Immature natural killer cell (primary cell): ENCODE measurements at places on chromosomes 13 and 19. TPM values are rescaled to one million over a fixed set of nuclear protein-coding genes. Genes with fewer than 3 reads are reported as not detected.
A peak's percentile ranks its signal among the peaks of the same experiment; 100 is the strongest.

GRCh38 chr19:19480688-19481087 lies 34.7 kb downstream of the TSSK6 start:
- no peaks in the 10 kb centered on the region for H3K36me3 ChIP-seq
- H3K4me1 ChIP-seq: peaks cover 60% of the 10 kb centered on the region
- no peak for DNase-seq
- no peak overlapping the region for H3K4me3 ChIP-seq

DNA sequence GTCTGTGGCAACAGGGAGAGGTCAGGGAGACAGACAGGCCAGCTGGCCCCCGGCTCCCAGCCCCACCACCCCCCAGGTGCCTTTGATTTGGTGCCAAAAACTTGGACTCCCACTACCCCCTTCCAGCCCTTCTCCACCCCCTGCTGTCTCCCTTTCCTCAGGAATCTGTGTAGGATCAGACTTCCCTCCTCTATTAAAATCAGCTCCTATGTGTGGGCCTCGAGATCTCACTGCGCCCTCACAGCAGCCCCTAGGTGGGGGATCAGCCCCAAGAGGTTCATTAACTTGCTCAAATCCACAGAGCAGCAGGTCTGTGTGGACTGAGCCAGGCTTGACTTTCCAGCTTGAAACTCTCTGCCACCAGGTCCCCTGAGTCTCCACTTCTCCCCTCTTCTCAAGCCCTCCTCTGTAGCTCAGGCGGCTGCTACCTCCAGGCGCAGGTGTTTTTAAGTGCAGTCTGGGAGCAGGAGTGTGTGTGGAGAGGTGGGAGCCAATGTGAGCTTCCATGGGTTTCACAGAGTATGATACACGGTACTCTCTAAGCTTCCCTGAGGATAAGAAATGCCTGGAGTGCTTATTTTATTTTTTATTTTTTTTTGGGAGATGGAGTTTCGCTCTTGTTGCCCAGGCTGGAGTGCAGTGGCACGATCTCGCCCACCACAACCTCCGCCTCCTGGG lies 1.7 kb downstream of the GAPDHS start:
- no peak for DNase-seq
- H3K4me3 ChIP-seq: no peak overlapping the region
- peaks cover 36% of the 10 kb centered on the region for H3K4me1 ChIP-seq
- peaks cover 30% of the 10 kb centered on the region for H3K27me3 ChIP-seq

GRCh38 chr19:31233295-31233800 lies 115.9 kb downstream of the TSHZ3 start:
- no peaks in the 10 kb centered on the region for H3K36me3 ChIP-seq
- no peaks in the 10 kb centered on the region for H3K4me1 ChIP-seq
- no peak overlapping the region for H3K4me3 ChIP-seq
- no peak overlapping the region for H3K27ac ChIP-seq
- no peak for DNase-seq

DNA sequence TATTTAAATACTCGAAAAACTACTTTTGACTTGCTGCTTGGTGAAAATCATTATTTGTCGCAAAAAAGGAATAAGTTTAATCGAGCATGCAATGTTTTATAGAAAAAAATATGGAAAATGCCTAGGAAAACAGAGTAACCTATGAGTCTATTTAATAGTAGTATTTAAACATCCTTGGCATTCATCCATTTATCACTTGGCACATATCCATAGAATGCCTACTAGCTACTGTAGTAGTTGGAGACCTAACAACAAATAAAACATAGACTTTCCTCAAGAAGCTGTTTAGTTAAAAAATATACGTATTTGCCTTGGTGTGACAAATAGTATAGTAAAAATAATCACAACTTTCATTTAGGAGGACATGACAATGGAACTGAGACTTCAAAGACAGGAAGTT lies 302.1 kb downstream of the DIAPH3 start:
- H3K4me1 ChIP-seq: no peaks in the 10 kb centered on the region
- no peak for DNase-seq
- H3K27me3 ChIP-seq: no peaks in the 10 kb centered on the region
- H3K27ac ChIP-seq: no peak overlapping the region
- H3K36me3 ChIP-seq: no peaks in the 10 kb centered on the region
- H3K4me3 ChIP-seq: no peak overlapping the region

DNA sequence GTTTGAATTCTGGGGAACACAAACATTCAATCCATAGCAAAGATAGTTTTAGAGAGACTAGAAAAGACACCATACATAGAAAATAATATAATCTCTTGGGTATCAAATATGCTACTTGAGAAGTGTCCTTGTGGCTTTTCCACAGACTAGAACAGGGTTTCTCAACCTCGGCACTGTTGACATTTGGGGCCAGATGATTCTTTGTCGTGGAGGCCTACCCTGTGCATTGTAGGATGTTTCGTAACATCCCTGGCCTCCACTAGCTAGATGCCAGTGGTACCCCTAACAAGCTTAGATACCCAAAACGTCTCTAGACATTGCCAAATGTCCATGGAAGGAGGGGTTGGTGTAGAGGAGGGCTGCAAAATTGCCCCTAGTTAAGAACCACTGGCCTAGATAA lies 2.2 kb upstream of the ESD start:
- peaks cover 29% of the 10 kb centered on the region for H3K4me1 ChIP-seq
- no peak overlapping the region for H3K27ac ChIP-seq
- DNase-seq: no peak
- peaks cover 8% of the 10 kb centered on the region for H3K36me3 ChIP-seq
- H3K27me3 ChIP-seq: peaks cover 2% of the 10 kb centered on the region

GRCh38 chr13:103772576-103772975 lies 706.4 kb upstream of the SLC10A2 start:
- H3K27me3 ChIP-seq: no peaks in the 10 kb centered on the region
- H3K4me1 ChIP-seq: no peaks in the 10 kb centered on the region
- DNase-seq: no peak
- H3K27ac ChIP-seq: no peak overlapping the region

GRCh38 chr13:99282264-99283231 lies 24.4 kb upstream of the GPR18 start:
- H3K4me1 ChIP-seq: peaks cover 81% of the 10 kb centered on the region
- H3K36me3 ChIP-seq: peaks cover 6% of the 10 kb centered on the region

DNA sequence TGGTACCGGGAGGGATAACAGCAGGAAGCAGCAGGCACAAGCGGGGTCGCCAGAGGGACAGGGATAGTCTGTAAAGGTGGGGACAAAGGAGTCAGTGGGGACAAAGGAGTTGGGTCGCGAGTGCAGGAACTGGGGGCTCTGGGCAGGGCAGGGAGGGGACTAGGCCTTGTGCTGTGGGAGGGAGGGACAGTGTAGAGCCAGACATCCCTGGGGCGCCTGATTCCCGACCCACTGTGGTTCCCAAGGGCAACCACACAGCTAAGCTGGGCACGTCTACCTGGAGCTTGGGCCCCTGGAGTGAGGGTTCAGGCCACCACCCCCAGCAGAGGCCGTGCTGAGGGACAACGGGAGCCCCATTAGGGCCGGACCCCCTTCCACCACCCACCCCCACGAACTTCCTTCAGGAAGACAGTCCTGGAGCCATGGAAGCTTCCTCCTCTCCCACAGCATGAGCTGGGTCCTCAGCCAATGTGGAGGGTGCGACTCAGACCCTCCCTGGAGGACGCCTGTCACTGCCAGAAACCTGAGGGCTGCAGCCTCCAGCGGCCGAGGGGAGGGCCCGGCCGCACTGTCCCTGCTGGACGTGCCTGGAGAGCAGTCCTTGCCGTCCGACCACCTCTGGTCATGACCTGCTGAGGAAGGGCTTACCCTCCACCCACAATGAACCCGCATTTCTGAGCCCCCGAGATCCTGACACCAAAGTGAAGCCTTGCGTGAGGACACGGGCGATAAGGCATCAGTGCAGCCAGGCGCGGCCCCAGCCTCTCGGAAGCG lies 77.9 kb downstream of the SPACA7 start:
- no peak overlapping the region for H3K27ac ChIP-seq
- no peaks in the 10 kb centered on the region for H3K36me3 ChIP-seq
- H3K27me3 ChIP-seq: peaks cover 6% of the 10 kb centered on the region
- H3K4me3 ChIP-seq: no peak overlapping the region

GRCh38 chr13:98822225-98822606 lies 69.7 kb upstream of the SLC15A1 start:
- no peaks in the 10 kb centered on the region for H3K27me3 ChIP-seq
- no peak overlapping the region for H3K4me3 ChIP-seq
- DNase-seq: no peak
- no peak overlapping the region for H3K27ac ChIP-seq
- H3K36me3 ChIP-seq: peaks cover 60% of the 10 kb centered on the region

NAT14 gene
- polyA plus RNA-seq: not detected

DNA sequence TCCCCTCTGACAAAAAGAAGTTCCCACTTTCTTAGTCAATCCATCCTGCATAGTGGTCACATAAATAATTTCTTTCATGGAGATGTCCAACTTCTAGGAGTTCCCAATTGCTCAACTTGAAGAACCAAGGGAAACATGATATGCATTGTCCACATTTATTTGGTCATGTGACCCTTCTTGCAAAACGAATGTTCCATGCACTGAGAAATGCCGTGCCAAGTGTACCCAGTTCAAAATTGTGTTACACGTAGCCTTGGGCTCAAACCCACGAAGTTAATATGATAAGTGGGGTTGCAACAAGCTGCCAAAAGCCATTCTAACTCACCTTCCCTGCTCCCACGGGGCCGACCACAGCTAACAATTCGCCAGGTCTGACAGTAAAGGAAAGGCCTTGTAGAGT lies 113.1 kb downstream of the ABCC4 start:
- no peak for DNase-seq
- H3K27me3 ChIP-seq: no peaks in the 10 kb centered on the region
- H3K27ac ChIP-seq: no peak overlapping the region
- H3K4me1 ChIP-seq: peaks cover 26% of the 10 kb centered on the region
- H3K36me3 ChIP-seq: peaks cover 4% of the 10 kb centered on the region

GRCh38 chr19:3343619-3344502 lies 22.5 kb upstream of the NFIC start:
- H3K4me1 ChIP-seq: no peaks in the 10 kb centered on the region
- DNase-seq: peak; percentile 37
- H3K27me3 ChIP-seq: no peaks in the 10 kb centered on the region
- H3K27ac ChIP-seq: no peak overlapping the region
- H3K36me3 ChIP-seq: no peaks in the 10 kb centered on the region
- H3K4me3 ChIP-seq: no peak overlapping the region

DNA sequence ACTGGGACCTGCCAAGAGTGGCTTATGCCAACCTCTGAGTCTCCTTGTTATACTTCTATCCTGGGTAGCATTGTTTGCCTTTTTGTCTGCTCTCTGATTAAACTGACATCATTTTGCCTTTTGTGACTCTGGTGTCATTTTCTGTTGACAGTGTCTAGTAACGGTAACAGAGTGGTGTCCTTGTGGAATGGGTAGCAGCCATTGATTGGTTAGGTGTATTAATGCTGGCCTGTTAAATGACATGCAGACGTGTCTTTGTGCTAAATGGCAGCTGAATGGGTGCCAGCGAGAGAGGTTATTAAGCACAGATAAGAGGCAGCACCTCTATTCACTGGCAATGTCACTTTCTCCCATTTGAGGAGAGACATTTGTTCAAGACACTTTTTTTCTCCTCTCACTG lies 1289.4 kb downstream of the PCDH9 start:
- DNase-seq: no peak
- H3K36me3 ChIP-seq: no peaks in the 10 kb centered on the region
- no peak overlapping the region for H3K27ac ChIP-seq
- no peak overlapping the region for H3K4me3 ChIP-seq
- H3K27me3 ChIP-seq: peaks cover 3% of the 10 kb centered on the region

- peaks cover 21% of the 10 kb centered on the region for H3K36me3 ChIP-seq
- H3K4me1 ChIP-seq: no peaks in the 10 kb centered on the region
- no peak overlapping the region for H3K4me3 ChIP-seq
- no peak overlapping the region for H3K27ac ChIP-seq
Observed at GRCh38 chr19:19120308-19121231, 17.7 kb downstream of the TMEM161A start.

- H3K27me3 ChIP-seq: no peaks in the 10 kb centered on the region
- H3K4me3 ChIP-seq: no peak overlapping the region
- no peaks in the 10 kb centered on the region for H3K36me3 ChIP-seq
- H3K4me1 ChIP-seq: no peaks in the 10 kb centered on the region
- no peak overlapping the region for H3K27ac ChIP-seq
Observed at GRCh38 chr13:38637576-38637975, 49.3 kb upstream of the FREM2 start.

PDS5B gene
- 48.1 TPM for polyA plus RNA-seq

CDC42EP5 gene
- not detected for polyA plus RNA-seq

DNA sequence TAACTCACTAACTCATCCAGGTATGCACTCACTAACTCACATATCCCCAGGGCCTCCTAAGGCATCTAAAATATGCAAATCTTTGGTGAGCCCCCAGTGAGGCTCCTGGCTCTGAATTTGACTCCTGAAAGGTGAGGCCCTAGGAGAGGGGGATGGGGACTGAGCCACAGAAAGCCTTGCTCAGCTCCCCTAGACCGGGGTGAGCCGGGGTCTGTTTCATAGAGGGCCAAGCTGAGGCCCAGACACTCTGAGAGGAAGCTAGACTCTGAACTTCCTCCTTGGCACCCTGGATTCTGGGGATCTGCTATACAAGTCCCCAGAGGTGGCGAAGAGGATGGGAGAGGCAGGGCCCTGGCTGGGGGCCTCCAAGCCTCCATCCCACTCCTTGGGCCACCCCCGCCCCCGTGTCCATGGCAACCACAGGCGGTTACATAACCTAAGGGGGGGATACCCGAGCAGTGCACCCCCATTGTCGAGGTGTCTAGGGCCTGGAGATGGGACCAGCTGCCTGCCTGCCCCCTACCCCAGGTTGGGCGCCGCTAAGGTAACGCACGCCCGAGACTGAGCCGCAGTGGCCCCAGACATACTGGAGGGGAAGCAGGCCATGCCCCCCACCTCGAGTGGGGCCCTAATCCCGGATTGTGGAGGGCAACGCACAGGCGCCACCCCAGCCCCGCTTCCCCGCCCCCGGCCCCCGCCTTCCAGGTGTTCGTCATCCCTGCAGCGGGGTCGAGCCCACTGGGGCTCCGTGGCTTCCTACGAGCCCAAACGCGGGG lies 646 bp downstream of the ABHD8 start:
- peak overlapping the region; percentile 83 for H3K4me3 ChIP-seq
- peaks cover 40% of the 10 kb centered on the region for H3K4me1 ChIP-seq
- no peaks in the 10 kb centered on the region for H3K36me3 ChIP-seq

ZNF780B gene
- polyA plus RNA-seq: 9.5 TPM

DLEU7 gene
- not detected for polyA plus RNA-seq

PDX1 gene
- polyA plus RNA-seq: not detected

ZNF529 gene
- 5.3 TPM for polyA plus RNA-seq

DNA sequence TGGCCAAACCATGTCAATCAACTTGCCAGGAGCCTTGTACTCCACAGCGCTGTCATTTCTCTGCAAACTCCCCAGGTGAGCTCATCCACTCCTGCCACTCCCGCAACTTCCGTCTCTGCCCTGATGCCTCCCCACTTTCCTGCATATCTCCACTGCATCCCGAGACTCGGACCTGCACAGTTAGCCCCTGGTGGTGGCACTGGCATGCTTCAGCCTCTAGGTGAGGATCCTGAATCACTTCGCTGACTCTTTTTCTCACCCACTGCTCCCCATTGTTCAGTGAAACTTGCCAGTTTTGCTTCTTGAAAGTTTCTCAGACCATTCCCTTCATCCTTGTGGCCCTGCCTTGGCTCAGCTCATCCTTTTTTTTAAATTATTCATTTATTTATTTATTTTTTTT lies 3.4 kb upstream of the CTU1 start:
- no peak for DNase-seq
- H3K27me3 ChIP-seq: peaks cover 11% of the 10 kb centered on the region
- peaks cover 31% of the 10 kb centered on the region for H3K4me1 ChIP-seq
- no peak overlapping the region for H3K4me3 ChIP-seq

GRCh38 chr13:71864986-71865873 lies 1.8 kb downstream of the DACH1 start:
- peak overlapping the region; percentile 91 for H3K4me3 ChIP-seq
- H3K4me1 ChIP-seq: peaks cover 19% of the 10 kb centered on the region
- peaks cover 4% of the 10 kb centered on the region for H3K36me3 ChIP-seq
- DNase-seq: no peak

GAPDHS gene
- polyA plus RNA-seq: not detected

- H3K4me1 ChIP-seq: peaks cover 14% of the 10 kb centered on the region
- H3K27me3 ChIP-seq: peaks cover 25% of the 10 kb centered on the region
Observed at GRCh38 chr19:996051-996838, 4.0 kb upstream of the GRIN3B start.
